ENCODE measurements at places on chromosomes 1 and 21. TPM values are rescaled to one million over a fixed set of nuclear protein-coding genes. Genes with fewer than 3 reads are reported as not detected.

- H3K27ac ChIP-seq, result no peak overlapping the region
- no peak overlapping the region for H3K4me3 ChIP-seq
- H3K27me3 ChIP-seq, result no peaks in the 10 kb centered on the region
- H3K4me1 ChIP-seq, result no peaks in the 10 kb centered on the region
Observed at GRCh38 chr1:116972674-116973030, 28.9 kb upstream of the CD101 start.

- no peaks in the 10 kb centered on the region for H3K4me1 ChIP-seq
- no peak overlapping the region for H3K4me3 ChIP-seq
- H3K27me3 ChIP-seq, result no peaks in the 10 kb centered on the region
- no peak for DNase-seq
Observed at GRCh38 chr1:186443638-186444037, 17.3 kb downstream of the PDC start.

Gene SLC44A3
- total RNA-seq, result 2.4 TPM

- no peak overlapping the region for H3K27ac ChIP-seq
- H3K27me3 ChIP-seq, result no peaks in the 10 kb centered on the region
- peaks cover 85% of the 10 kb centered on the region for H3K36me3 ChIP-seq
- no peak overlapping the region for H3K4me3 ChIP-seq
- no peak for DNase-seq
- H3K4me1 ChIP-seq, result no peaks in the 10 kb centered on the region
Observed at GRCh38 chr1:154590756-154591155, 17.2 kb downstream of the ADAR start.

DNA sequence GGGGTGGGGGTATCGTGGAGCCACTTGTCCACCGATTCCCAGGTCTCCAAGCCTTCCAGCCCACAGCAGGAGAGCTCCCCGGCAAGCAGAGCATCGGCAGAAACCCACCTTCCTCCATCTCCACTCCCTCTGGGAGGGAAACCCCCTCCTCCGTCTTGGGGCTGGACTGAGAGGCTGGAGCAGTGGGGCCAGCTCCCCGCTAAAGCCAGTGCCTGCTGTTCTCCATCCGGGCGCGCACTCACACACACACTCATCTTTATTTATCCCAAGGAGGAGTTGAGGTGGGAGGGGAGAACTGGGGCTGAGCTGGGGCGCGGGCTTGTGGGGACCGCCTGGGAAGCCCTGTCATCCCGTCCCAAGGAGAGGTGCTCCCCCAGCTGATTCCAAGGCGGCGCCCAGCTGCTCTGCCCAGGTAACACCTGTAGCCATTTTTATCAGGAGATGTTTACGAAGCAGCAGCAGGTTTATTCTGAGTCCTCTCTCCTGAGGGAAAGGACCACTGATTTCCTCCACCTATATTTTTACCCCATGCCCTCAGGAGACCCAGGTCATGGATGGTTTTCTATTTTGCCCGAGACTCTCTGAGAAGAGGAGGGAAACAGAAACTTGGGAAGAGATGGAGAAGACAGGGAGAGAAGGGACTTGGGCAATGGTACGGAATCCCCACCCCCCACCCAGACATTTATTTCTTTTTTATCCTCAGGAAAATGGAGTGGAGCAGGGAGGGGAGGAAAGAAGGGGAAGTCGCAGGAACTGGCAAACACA lies 2.1 kb downstream of the KCNN3 start:
- DNase-seq, result no peak
- H3K4me3 ChIP-seq, result no peak overlapping the region
- H3K27me3 ChIP-seq, result no peaks in the 10 kb centered on the region

DNA sequence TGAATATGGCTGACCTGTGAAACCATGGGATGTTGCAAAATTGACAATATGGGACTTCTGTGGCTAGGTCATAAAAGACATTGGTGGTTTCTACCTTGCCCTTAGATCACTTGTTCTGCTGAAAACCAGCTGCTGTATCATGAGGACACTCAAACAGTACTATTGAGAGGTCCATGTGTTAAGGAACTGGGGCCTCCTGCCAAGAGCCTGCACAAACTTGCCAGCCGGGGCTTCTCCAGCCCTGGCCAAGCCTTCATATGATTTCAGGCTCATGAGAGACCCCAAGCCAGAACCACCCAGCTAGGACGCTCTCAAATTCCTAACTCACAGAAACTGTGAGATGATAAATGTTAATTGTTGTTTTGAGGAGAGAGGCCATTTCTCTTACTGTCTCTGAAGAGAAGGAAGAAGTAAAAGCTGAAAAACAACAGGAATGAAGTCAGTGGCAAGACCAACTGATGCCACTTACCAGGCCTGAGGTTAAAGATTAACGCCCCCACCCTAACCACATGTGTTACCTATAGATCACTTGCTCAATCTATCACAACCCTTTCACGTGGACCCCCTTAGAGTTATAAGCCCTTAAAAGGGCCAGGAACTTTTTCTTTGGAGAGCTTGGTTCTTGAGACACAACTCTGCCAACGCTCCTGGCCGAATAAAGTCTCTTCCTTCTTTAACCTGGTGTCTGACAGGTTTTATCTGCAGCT lies 3.9 kb upstream of the PITHD1 start:
- DNase-seq, result no peak
- no peak overlapping the region for H3K4me3 ChIP-seq
- H3K36me3 ChIP-seq, result no peaks in the 10 kb centered on the region
- H3K27me3 ChIP-seq, result no peaks in the 10 kb centered on the region

Data from liver (tissue), 10 donors.